Fibroblast of the aortic adventitia (primary cell): ENCODE measurements at places on chromosomes 11 and 22.

DNA sequence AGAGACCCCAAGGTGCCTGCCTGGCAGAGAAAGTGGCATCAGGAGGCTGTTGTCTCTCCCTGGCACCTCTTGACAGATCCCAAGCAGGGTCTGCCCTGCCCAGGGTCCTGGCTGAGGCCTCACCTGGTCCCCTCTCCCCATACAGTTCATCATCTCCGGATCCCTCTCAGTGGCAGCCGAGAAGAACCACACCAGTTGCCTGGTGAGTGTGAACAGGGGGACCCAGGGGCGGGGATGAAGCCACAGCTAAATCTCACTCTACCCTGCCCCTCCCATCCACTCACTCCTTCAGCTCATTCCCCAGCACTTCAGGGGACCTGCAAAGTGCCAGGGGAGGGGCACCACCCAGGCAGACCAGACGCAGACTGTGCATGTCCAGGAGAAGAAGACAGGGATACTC lies 14.0 kb upstream of the MS4A10 start:
- DNase-seq, result no peak

GRCh38 chr11:22389526-22390282 lies 51.5 kb downstream of the SLC17A6 start:
- DNase-seq, result no peak

DNA sequence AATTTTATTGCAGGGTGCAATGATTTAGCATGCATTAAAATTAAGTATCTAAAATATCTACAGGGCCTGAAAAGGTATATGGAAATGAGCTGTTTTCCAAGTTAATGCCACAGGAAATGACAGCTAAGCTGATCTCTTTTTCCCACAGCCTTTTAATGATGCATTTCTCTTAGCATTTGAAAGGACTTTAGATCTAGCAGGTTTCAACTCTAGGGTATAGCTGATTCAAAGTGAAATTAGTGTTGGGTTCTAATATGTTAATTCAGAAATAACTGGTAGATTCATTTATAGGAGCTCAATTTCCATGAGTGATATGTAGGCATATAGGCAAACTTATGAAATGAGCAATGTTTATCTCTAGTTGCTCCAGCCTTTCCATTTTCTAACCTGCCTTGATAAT lies 274.2 kb downstream of the CASP12 start:
- no peak for DNase-seq

DNA sequence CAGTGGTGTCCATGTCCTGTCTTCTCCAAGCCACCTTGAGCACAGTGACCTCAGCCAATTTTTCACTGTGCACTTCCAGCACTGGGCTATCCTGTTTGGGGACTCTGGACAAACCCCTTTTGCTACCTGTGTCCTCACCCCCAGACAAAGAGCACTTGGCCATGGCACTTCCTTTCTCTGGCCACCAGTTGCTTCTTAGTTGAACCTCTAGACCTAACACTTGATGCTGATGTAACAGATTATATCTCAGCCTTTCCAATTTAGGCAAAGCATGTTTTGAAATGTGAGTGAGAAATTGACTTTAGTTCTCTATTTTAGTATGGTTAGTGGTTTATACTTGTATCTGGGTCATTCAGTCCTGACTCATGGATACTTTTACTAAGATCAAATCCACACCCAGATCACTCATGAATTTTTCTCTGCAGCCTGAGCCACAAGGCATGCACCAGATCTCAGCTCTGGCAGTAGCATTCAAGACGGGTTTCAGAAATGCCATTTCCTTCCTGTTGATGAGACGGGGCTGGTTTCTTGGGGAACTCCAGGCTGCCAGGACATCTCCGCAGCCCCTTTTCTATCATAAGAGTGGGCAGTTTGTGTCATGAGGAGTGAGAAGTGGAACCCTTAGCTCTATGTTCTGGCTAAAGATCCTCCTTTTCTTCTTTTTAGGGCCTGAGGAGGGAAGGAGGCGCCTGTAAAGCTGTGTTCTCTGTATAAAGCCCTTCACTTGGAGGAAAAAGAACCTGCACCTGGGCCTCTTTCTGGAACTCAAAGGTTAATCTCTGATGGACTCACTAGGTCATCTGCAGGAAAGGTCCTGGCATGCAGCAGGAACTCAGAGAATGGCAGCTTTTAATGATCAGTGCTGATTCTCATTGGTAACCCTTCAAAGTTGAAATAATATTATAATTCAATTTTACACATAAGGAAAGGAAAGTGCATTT lies 185.6 kb upstream of the TENM4 start:
- DNase-seq, result no peak

DNA sequence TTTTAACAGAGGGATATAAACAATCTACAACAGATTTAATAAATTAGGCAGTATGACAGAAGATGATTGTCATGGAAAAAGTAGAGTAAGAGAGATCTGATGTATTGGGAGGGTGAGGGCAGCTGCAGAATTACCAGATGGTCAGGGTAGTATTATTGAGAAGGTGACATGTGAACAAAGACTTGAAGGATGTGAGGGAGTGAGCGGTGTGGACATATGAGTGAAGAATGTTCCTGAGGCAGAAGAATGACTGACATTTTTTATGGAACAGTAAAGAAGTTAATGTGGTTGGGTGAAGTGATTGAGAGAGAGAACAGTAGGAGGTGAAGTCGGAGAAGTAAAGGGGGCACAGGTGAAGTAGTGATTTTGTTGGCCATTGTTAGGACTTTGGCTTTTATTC lies 42.4 kb upstream of the HIPK3 start:
- DNase-seq, result no peak

GRCh38 chr22:48135592-48135991 lies 1373.1 kb downstream of the TBC1D22A start:
- no peak for DNase-seq

GRCh38 chr11:72522186-72522585 lies 87.9 kb upstream of the CLPB start:
- DNase-seq, result no peak

GRCh38 chr11:87405843-87406242 lies 368.1 kb downstream of the TMEM135 start:
- peak; percentile 72 for DNase-seq

GRCh38 chr11:11513422-11513821 lies 108.4 kb downstream of the GALNT18 start:
- DNase-seq, result peak; percentile 2

DNA sequence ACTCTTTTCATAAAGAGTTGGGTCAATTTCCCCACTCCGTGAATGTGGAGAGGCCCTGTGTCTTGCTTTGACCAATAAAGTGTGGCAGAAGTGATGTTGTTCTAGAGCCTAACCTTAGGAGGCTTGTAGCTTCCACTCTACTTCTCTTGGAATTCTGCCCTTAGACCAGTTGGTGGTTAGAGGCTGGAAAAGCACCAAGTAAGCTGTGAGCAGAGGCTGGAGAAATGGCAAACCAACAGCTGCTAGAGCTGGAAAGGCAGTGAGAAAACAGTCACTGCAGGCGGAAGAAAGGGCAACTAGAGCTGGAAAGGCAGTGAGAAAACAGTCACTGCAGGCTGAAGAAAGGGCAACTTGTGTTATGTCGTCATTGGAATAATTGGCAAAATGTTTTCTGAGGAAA lies 29.8 kb upstream of the MSANTD2 start:
- DNase-seq, result peak; percentile 29

GRCh38 chr11:133064152-133064877 lies 468.0 kb downstream of the OPCML start:
- peak; percentile 1 for DNase-seq

DNA sequence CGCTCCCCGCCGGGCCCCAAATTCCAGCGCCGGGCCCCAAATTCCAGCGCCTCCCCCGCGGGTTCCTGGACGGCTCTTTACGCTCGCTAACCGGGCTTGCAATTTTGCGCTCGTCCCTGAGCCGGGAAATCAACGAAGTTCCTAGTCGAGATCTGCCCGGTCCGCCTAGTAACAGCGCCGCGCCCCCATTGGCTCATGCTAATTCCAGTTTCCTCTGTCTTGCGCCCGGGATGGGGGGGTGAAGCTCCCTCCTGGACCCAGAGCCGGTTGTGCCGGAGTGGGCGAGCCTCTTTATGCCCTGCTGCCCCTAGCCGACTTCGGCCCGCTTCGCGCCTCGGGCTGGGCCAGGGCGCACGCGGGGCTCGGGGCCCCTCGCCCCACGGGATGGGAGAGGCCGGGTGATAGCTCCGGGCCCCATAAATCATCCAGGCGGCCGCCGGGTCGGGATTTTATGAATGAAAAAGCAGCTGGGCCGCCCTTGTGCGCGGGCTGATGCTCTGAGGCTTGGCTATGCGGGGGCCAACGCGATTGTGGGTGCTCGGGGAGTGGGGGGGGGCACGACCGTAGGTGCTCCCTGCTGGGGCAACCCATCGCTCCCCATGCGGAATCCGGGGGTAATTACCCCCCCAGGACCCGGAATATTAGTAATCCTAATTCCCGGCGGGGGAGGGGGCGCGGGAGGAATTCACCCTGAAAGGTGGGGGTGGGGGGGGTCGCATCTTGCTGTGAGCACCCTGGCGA lies 1.8 kb upstream of the CCND1 start:
- peak; percentile 96 for DNase-seq

- peak; percentile 17 for DNase-seq
Observed at GRCh38 chr11:84549217-84549616, 1077.9 kb downstream of the DLG2 start.

- DNase-seq, result no peak
Observed at GRCh38 chr11:58285483-58286040, 17.5 kb upstream of the OR10W1 start.

DNA sequence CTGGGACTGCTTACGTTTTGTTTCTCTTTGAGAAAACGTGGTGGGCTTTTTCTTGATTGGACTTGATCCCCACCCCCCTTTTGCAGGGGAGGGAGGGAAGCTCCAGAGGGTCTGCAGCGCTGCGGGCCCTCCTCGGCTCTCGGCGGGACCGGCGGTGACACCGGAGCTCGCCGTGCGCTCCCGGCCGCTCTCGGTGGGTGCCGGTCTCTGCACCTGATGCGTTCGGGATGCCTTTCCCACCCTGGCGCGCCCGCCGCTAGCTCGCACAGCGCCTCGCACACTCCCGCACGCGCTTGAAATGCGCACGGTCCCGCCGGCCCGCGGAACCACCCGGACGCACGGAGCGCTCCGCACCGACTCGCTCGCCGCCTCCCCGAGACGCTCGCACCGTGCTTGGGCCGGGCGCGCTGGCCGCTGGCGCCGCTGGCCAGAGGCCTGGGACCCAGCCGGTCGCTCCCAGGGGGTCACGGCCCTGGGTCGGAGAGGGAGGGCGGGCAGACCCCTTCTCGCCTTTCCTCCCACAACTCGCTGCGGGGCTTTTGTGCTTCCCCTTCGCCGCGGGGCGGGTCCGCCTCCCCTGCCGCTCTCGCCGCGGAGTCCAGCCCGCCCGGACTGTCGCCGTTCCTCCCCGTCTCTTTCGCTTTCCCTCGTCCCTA lies 1.0 kb downstream of the ZBTB16 start:
- DNase-seq, result peak; percentile 27

- DNase-seq, result no peak
Observed at GRCh38 chr11:63686926-63687325, 5.6 kb downstream of the RTN3 start.
